ENCODE measurements at places on chromosomes 4 and X.

DNA sequence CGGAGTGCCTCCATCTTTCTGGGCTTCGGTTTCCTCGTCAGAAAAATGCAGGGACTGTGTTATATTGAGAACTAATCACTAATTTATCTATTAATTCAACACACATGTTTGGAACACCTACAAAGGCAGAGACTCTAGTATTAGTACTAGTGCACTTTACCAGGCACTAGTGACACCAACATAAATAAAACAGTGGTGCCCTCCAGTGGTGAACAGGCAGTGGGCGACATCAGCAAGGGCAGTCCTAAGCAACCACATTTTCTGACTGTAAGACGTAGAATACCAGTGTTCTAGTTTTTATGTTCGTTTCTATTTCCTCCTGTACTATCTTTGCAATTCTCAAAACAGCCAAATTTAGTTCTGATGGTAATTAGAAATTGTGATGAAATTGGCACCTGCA is 69.1 kb upstream of the UCP1 start:
- no peak for DNase-seq

DNA sequence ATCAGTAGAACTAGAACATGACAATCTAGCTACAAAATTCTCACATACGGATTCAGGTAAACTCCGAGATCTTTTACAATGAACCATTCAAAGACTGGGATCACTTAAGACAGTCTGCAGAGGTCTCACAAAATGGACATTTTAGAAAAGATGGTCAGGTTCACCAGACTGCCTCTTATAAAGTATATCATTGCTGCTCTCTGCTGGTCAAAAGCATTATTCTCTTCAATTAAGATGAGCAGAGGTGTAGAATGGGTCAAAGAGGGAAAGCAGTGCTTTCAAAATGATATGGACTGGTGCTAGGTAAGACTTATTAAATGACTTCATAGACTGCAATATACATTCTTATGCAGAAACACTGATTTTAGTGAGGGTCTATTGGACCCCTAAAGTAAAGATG is 434.7 kb downstream of the PACRGL start:
- peak; percentile 2 for DNase-seq

DNA sequence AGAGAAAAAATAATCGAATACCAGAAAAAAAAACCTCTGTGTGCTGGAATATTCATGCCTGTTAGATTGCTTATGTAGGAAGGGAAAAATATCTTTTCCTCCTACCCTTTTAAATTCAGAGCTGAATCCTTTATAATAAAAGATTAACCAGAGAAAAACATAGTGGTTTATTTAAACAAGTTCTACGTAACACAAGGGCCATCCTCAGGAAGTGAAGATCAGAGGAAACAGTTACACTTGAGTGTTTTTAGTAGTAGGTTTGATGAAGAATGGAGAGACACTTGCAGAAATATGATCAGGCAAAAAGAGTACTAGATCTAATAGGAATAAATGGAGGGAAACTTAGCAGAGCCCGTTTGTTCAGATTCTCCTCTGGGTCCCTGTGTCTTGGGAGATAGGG is 66.3 kb downstream of the TMEM156 start:
- DNase-seq: no peak

GRCh38 chrX:120301960-120302359 is 9.3 kb downstream of the TMEM255A start:
- DNase-seq: no peak

GRCh38 chrX:25219480-25219879 is 203.7 kb upstream of the ARX start:
- no peak for DNase-seq

GRCh38 chr4:31175242-31175910 is 455.2 kb downstream of the PCDH7 start:
- DNase-seq: no peak

- no peak for DNase-seq
These were observed 1611.1 kb downstream of the ARAP2 start for GRCh38 chr4:34633241-34633640.

GRCh38 chr4:158395889-158396288 is 125.8 kb upstream of the RXFP1 start:
- no peak for DNase-seq

GRCh38 chrX:154727418-154727817 is 23.5 kb downstream of the GAB3 start:
- no peak for DNase-seq

DNA sequence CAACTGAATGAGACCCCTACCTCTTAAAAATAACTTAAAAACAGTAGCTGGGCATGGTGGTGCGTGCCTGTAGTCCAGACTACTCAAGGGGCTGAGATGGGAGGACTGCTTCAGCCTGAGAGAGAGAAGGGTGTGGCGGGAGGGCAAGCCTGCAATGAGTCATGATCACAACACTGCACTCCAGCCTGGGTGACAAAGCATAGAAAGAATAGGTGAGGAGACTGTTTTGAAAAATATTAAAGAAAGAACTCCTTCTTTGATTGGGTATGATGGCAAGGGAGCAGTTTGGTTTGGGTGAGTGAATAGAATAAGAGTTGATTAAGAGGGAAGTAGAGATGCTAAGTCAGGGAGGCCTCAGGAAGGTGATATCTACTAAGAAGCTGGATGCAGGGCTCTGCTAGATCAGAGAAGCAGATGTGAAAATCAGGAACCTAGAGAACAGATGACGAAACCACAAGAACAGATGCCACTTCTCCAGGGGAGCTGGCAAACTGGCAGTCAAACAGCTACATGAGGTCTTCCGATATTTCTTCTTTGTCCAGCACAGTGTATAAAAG is 318.6 kb downstream of the OPHN1 start:
- no peak for DNase-seq

DNA sequence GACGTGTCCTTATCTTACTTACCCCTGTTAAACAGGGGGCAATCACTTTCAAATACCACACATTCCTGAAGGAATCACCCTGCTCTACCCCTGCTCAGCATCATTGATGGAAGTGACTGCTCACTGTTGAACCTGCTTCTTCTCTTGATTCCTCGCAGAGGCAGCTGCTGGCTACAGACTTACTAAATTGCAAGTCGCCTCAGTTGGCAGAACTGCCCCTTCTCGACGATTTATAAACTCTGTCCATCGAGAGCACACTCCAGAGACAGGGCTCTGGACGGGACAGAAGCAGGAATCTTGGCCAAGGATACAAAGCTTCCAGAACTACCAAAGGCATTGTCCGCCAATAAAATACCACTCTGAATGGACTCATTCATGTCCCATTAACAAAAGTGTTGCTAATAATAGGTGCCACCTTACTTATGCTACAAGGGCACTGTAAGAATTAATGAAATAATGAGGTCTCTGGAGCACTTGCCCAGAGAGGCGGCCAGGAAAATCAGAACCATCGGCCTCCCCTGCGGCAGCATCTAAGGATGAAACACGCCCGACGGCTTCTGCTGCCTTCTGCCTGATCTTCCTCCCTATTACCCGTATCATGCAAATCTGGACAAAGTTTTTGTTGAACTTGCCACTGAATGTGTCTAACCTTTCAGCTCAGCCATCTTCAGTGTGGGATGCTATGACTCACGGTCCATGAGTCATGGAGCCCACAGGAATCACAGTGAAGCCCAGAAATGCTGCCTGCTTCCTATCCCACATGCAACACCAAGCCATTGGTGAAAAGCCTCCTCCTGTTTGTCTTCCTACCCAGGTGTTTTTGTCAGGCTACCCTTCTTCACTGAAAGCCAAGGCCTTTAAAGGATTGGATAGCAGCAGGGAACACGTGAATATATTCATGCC is 164.9 kb downstream of the MAML3 start:
- no peak for DNase-seq

DNA sequence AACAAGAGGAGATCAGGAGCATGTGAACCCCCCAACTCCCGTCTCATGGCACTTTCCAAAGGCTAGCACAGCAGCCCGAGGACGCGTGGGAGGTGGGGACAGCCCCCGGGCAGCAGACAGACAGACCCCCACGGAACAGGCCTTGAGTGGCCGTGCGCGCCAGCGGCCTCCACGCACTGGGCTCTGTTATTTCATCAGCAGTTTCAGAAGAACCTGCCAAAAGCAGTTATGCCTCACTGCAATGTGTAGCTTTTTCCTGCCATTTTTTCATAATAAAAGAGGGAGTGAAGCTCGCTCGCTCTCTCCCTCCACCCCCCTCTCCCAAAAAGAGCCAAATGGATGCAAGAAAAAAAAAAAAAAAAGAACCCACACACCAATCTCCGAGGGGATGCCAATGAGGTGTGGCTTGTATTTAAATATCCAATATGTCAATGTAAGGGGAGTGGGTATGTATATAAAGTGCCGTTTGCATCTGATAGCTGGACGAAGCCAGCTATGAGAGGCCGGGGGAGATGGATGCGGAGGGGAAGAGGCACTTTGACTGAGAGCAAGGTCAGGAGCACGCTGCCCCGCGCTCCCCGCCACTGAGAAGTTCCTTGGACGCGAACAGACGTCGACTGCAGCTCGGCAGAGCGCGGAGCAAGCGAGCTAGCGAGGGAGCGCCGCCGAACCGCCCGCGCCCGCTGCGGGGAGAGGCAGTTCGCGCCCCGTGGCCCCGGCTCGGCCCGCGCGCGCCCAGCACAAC is at the start of gene FGF16:
Gene FGF16, plus strand, starts transcription at position 482 of the 745 bp plus-strand sequence. CDS start 286 bp downstream, outside the sequence.
- no peak for DNase-seq

DNA sequence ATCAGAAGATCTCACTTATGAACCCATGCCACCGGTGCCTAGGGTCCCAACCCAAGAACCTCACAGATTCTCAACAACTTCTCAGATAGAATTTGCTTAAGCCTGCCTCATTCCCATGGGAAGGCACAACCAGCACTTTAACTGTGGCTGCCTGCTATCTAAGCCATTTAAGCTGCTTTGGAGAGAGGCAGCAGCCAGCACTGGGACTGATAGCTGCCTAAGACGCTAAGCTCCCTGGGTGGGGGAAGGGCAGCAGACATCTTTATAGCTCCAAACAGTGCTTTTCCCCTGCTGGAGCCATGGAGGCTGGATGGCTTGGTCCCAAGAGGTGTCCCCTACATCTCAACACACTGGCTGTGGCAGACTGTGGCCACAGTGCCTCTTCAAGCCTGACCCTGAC is 1268.6 kb downstream of the FAM133A start:
- no peak for DNase-seq
